ENCODE measurements at places on chromosomes 2 and 18.

DNA sequence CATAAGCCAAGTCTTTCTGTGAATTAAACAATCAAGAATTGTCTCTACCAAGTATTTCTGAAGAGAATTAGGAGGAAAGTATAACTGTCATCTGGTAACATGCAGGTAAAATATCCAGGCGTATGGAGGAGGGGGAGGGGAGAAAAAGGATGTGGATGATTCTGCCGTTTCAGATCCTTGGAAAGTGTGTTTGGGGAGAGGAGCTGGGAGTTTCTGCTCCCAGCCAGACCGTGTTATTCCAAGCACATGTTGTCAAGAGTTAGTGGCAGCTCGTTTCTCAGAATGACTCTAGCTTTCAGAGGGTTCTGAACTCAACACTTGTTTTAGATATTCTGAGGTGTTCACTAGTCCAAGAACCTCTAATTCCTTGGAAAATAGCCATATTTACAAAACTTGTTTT lies 137.6 kb downstream of the FAM124B start:
- no peak for DNase-seq

DNA sequence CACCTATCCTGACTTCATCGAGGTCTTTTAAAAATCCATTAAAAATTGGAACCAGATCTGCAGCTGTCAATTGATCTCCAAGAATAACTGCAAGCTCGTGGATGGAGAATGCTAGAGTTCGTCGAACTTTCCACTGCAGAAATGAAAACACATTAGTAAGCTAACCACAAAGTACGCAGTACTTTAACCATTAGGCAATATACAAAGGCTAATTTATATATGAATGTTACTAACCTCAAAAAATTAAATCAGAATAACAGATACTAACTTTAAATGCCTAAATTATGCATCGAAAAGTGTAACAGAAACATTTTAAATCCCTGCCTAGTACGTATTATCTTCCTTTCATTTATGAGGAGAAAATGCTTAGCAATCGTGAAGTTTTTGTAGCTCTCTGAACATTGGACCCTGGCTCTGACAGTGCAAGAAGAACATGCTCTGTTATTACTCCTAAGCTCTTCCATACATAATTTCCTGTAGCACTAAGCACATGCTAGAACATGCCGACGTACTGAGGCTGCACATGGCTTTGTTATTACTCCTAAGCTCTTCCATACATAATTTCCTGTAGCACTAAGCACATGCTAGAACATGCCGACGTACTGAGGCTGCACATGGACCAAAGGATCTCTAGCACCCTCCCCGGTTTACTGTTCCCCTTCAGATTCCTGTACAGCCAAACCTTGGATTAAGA lies 57.0 kb downstream of the PPP4R1 start:
- no peak for DNase-seq

- no peak for DNase-seq
Observed at GRCh38 chr2:54591551-54591950, 131.9 kb upstream of the EML6 start.

- DNase-seq = peak; percentile 86
Observed at GRCh38 chr2:48849770-48850169, 94.2 kb upstream of the LHCGR start.

GRCh38 chr2:15367715-15368114 lies 193.4 kb downstream of the NBAS start:
- DNase-seq = no peak

GRCh38 chr2:130912471-130912870 lies 75.8 kb downstream of the ARHGEF4 start:
- no peak for DNase-seq

DNA sequence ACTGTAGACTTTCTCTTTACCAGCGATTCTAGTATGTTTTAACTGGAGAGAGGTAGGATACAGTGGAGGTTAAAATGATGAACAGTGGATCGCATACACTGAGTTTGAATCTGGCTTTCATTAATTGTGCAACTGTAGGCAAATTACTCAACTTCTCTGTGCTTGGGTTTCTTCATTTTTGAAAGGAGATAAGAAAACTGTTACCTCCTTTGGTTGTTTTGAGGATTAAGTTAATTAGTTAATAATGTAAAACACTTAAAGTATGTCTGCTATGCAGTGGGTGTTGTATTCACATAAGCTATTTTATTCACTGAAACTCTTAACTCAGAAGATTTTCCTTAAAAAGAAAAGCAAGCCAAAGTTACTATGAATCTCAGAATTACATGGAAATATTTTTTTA lies 111.8 kb upstream of the CYP20A1 start:
- DNase-seq = peak; percentile 34

DNA sequence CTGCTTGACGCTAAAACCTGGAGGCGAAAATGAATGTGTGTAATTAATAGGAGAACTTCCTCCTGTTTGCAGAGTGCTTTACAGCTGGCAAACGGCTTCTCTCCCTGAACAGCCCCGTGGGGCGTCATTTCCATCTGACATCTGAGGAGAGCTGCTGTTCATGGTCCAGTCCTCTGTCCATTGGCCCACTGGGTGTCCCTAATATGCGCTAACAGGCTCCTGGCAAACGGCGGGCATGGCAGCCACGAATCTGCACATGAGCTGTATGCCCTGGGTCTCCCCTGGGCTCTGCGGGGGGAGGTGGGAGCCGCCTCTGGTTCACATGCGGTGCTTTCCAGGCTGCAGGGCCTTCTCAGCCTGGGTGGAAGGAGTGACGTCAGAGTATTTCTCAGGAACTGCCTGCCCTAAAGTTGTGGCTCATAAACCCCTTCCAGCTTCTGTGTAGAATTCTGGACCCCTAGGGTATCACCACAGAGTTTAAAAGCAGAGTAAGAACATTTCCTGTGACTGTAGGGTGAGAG lies 73.2 kb downstream of the LRRFIP1 start:
- DNase-seq = peak; percentile 91

DNA sequence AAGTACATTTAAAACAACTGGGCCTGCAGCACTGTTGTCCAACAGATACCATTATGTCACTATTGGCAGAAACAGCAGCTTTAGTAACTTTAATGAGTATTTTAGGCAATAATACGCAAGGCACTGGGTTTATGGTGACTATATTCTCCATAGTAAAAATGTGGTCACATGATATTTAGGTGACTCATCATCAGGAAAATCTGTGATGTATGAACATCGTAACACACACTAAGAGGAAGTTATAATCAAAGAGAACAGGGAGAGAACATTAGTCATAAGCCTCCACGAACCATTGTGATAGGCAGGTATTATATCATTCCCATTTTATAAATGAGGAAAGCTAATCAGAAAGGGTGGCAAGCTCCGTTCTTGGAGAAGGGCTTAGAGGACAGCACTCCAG lies 36.9 kb downstream of the RAPH1 start:
- DNase-seq = peak; percentile 48

DNA sequence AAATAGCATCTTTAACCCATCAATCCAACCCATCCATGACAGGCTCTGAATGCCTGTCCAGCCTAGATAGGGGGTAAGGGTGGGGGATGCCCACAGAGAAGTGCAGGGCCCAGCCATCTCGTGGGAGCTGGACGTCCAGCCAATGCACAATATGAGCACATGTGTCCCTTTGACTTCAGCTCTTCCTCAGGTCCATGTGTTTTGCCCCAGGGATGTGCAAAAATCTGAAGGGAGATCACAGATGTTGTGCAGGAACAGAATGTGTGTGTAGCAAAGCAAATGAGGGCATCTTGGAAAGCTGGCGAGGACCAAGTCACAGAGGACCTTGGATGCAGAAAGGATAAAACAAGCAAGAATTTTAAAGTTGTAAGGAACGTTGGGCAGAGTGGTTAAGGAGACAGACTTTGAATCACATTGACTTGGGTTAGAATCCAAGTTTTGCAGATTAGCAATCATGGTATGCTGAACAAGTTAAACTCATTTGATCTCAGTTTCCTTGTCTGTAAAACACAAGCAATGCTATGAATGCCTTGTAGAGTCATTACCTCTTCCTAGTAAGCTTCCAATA lies 104.5 kb downstream of the TTC32 start:
- no peak for DNase-seq

- no peak for DNase-seq
Observed at GRCh38 chr2:205077159-205077558, 531.9 kb downstream of the PARD3B start.

GRCh38 chr2:120985997-120986651 lies 250.5 kb downstream of the GLI2 start:
- DNase-seq = no peak

GRCh38 chr2:109211315-109211714 lies 82.3 kb downstream of the SH3RF3 start:
- no peak for DNase-seq

GRCh38 chr2:229780856-229781773 lies 66.8 kb upstream of the DNER start:
- peak; percentile 37 for DNase-seq

GRCh38 chr2:48829569-48829968 lies 74.0 kb upstream of the LHCGR start:
- no peak for DNase-seq

DNA sequence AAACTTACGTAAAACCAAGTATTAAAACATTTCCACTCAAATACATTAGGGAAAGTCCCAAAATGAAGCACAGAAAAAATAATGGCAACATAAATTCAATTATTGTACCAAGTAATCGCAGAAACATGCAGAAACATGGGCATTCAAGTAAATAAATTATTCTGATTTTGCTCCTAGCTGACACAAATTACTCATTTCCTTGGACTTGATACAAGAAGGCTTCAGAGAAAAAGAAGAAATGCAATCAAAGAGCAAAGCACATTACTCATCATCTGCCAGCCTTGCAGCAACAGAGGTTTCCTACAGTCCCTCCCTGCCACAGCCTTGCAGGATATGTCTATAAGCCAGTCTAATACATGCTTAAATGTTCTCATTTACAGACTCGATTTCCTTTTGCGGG lies 439.8 kb upstream of the LYPD1 start:
- peak; percentile 72 for DNase-seq

GRCh38 chr2:149339324-149339723 lies 8.9 kb downstream of the LYPD6 start:
- no peak for DNase-seq

DNA sequence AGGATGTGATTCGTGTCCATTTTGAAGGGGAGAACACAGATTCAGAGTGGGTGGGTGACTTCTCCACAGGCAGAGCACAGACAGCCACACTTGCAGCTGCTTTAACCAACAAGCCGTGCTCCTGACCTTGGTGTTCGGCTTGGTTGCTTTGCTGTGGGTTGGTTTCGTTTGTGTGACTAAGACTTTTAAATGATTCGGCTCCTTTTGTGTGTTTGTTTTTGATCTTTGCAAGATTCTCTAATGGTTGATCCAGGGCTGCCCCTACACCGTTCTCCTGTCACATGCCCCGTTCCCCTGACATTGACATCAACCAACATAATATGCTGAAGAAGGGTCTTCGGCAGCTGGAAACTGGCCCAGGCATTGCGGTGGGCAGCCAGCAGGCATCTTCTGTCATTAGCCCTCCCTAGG lies 95.9 kb upstream of the MBOAT2 start:
- DNase-seq = peak; percentile 36

- no peak for DNase-seq
Observed at GRCh38 chr2:65595630-65596029, 163.2 kb upstream of the SPRED2 start.

DNA sequence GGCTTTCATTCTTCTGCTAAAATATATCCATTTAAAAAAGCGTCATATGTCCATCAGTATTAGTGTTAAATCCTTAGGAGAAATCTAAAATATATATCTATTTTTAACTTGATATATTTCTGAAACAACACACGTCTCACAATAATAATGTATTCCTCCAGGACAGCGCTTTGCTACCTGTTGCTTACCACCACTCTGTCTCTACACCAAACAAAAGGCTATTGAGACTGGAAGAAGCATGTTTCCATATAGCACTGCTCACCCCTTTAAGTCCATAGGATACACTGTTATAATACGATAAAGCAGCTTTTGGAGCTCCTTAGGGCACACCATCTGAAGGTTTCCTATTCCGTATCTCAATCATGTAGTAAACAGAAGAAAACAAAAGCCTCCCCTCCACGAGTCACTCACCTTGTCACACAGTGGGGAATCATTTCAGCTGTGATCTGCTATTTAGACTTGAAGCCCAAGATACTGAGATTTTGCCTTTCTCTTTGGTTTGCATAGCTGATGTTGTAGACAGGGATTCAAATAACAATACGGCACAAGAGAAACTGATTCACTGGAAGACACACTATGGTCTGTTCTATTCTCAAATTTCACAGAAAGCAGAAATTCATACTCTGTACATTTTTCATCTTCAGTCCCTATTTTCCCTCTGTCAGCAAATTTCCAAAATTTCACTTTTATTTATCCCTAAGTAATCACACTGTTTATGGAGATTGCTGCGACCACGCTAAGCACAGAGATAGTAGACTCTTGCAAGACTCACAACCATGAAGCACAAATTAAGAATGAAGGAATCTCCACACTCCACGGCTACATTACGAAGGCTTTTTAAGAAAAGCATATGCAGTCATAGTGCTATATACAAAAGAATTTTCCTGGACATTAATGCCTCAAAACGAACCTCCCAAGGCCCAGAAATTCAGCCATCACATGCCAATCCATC lies 187.1 kb downstream of the TCF4 start:
- peak; percentile 24 for DNase-seq

GRCh38 chr2:219079417-219079816 lies 18.7 kb upstream of the IHH start:
- DNase-seq = no peak

- DNase-seq = no peak
Observed at GRCh38 chr2:67067656-67068055, 329.5 kb upstream of the ETAA1 start.

DNA sequence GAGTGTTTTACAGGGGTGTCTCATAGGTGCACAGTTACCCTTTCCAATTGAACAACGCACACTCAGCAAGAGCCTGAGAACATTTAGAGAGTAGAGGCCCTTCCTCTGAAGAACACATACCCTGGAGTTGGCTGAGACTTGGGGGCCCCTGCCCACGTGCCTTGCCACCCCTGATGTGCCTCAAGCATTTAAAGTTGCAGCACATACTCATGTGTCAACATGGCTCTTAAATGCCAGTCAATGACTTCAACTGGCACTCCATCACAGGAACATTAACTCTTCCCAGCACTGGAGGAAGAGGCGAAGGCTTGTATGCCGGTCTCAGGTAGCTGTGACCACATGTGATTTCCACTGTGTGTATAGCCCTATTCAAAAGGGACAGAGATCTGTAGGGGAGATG lies 57.4 kb downstream of the SPRED2 start:
- DNase-seq = no peak

DNA sequence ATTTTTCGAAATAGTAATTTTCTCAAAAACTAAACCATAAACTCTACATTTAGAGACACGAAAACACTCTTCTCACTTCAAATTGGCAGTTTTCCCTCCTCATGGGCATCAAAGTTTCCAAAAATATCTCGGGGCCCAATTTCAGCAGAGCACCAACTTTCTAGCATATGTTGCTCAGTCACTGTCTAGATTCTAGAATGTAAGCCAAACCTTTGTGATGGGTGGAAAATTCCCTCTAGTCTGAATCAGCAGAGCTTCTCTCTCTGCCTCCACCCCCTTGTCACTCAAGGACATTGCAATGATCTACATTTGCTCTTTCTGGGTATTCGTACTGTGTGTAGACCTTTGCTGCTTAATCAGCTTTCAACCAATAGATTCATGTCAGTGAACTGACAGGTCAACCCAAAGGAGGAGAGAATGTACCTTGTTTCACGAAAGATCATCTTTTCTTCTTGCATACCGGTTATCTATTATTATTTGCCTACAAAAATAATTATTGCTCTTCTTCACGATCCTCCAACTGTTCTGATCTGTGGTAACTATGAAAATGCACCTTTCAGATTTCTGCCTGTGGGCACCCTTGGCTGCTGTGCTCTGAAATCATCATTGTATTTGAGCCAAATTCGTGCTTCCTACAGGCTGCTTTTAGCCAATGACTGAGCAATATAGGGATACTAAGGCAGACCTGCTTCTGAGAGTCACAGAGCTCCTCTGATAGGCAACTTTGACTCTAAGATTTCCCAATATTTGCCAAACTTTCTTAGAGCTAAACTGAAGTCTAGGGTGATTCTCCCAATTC lies 38.7 kb upstream of the GLS start:
- DNase-seq = peak; percentile 74
